Astrocyte (in vitro differentiated cells and primary cell): ENCODE measurements at places on chromosomes 5 and 9. TPM values are rescaled to one million over a fixed set of nuclear protein-coding genes. Genes with fewer than 3 reads are reported as not detected.

Gene UTP15
- total RNA-seq, result 23.7 and 25.6 TPM in 2 replicates

DNA sequence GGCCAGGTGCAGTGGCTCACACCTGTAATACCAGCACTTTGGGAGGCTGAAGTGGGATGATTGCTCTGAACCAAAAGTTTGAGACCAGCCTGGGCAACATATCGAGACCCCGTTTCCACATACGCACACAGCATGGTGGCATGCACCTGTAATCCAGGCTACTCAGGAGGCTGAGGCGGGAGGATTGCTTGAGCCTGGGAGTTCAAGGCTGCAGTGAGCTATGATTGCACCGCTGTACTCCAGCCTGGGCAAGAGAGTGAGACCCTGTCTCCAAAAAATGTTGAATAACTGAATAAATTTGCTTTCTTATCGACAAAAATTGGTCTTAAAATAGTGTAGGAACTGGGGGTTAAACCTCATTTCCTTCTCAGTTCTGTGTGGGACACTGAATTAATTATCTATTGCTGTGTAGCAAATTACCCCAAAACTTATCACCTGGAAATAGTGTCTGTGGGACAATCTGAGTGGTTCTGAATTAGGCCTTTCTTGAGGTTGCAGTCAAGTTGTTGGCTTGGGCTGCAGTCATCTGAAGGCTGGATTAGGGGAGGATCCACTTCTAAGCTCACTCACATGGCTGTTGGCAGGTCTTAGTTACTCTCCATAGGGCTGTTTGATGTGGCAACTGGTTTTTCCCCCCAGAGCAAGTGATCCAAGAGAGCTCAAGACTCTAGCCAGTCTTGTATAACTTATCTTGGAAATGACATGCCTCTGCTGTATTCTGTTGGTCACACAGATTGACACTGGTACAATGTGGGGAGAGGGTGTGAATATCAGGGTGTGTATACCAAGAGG lies 2.0 kb downstream of the SNX30 start:
- no peak for DNase-seq

- peak; percentile 50 for DNase-seq
These were observed 119.7 kb upstream of the PJA2 start for GRCh38 chr5:109529520-109529919.

Gene SREK1
- 58.4 and 66.1 TPM in 2 replicates for total RNA-seq

Gene TNFSF15
- total RNA-seq, result 4.2 and 10.3 TPM in 2 replicates

DNA sequence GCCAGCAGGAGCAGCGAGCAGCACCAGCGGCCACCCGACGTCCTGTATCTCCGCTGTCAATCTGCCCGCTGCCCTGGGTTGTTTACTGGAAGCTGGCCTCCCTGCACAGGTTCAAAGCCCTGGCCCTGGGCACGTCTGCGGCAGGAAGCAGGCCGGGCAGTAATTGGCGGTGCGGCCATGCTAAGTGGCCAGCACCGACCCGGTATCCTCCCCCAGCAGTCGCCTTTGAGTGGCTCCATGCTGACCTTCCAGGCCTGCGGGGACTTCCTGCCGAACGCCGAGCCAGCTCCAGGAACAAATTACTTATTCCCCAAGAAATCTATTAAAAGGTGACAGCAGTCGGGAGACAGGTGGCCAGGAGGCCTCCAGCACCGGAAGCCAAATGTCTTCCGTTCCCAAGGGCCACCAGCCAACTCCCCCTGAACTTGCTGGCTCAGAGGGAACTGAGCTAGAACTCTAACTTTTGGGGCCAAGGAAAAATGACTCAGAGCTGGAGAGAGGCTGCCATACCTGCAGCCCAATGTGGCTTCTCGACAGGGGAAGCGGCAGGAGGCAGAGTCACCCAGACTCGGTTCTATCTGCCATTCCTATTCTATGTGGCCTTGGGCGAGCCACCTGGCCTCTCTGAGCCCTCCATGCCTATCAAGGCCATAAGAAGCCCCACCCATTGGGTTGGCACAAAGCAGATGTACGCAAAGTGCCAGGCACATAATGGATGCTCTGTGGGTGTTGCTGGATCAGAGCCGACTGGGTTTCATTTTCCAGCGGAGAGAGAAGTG lies 13.7 kb upstream of the PSMB7 start:
- DNase-seq, result no peak

Gene SHOC1
- not detected in 2 replicates for total RNA-seq

Gene FAM78A
- 0.73 and 1.1 TPM in 2 replicates for total RNA-seq

GRCh38 chr5:171023508-171023907 lies 161.7 kb downstream of the RANBP17 start:
- DNase-seq, result no peak

DNA sequence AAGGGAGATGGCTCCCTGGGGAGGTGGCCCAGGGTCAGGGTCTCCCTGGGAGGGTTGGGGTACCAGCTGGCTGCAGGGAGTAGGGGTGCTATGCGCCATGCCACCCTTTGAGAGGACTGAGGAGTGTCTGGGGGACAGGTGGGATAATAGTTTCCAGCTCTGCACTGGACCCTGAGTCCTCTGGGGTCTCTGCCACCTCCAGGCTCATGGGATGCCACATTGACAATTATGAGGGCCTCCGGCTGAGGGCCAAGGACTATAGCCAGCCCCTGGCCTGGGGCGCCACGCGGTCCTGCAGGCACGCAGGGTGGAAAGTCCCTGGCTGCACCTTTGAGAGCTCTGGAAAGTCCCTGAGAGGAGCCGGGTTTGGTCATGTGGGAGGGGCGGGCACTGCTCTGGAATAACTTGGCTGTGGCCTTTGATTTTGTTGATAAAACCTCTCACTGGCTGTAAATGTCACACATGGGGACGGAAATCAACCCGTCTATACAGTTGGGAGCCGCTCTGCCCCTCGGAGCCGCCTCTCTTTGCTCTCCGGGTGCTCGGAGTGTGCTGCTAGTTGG lies 16.0 kb downstream of the TRAF2 start:
- DNase-seq, result peak; percentile 74
